ENCODE measurements at places on chromosomes 2 and 18.

DNA sequence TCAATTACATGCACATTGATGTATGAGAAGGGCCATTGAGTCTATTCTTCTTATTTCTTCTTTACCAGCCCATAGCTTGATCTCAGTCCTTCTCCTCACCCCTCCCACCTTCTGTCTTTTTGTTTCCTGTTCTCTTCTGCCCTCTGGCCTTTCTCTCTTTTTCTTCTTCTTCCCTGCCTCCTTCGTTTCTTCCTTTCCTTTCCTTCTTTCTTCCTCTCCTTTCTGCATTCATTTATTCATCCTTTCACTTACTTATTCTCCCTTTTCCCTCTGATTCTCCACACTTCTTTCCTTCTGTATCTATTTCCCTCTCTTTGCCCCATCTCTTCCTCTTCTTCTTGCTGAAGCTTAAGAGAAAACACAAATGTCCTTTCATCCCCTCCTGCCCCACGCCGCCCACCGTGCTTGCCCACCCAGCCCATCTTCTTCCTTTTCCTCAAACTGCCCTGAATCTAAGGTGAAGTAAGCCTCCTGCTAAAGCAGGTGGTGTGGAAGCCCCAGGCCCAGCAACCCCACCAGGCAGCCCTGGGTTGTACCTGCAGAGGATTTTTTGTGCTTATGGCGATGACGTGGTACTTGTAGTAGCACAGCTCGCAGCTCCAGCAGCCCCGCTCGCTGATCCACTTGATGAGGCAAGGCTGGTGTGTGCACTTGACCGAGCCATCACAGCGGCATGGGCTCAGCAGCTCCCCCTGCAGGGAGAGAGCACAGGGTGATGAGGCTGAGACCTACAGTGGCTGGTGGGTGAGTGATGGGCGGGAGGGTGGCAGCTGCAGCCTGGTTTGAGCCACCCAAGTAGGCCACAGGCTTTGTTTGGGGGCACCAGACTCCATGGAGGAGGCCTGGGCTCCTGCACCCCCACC lies 89.0 kb downstream of the MARCHF4 start:
- DNase-seq: peak; percentile 69

DNA sequence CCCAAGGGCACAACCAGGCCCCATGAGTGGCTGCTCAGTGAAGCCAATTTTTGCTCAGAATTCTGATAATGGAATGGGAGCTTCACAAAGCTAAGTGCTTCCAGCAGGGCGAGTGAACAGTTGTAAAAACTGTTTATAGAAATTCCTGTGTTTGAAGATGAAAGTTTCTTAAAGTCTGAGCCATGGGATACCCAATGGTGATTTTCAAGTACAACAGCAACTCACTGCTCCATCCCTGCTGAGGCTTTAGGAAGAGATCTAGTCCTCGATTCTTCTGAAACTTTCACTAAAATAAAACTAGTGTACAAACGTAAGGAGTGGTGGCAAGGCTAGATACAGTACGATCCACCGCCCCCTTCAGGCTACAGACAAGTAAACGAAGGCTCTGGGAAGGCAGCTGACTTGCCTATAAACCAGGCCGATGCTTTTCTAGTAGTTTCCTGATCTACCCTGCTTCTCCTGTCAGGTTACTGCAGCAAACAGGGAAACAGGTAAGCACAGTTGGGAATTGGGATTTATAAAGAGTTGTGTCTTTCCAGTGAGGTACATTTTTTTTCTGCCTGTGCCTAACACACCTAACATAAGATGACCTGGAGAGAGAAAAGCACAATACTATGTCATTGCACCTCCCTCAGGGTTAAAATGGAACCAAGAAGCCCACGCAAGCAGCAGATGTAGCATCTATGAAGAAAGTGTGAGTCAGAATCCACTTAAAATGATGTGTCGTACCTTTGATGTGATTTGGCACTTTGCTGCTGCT lies 108.7 kb downstream of the UXS1 start:
- peak; percentile 50 for DNase-seq

GRCh38 chr2:168611896-168612650 lies 156.0 kb downstream of the CERS6 start:
- DNase-seq: no peak

DNA sequence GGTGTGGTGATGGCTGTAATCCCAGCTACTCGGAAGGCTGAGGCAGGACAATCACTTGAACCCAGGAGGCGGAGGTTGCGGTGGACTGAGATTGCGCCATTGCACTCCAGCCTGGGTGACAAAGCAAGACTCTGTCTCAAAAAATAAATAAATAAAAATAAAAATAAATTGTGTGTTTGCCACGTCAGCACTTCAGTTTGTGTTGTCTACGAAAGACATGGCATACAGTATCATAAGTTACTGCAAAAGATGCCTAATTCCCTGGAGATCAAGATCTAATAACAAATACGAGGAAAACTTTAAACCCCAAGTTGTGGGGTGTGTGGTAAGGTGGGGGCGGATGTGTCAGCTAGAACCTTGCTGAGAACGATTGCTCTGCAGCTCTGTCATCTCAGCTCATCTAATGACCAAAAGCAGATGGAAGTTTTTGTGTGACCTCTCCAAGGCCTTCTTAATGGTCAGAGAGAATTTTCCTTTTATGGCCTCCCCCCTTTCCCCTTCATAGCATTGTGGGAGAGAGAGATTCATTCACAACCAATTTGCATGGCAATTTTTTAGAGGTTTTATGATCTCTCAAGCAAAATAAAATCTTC lies 11.3 kb downstream of the NPAS2 start:
- DNase-seq: no peak

DNA sequence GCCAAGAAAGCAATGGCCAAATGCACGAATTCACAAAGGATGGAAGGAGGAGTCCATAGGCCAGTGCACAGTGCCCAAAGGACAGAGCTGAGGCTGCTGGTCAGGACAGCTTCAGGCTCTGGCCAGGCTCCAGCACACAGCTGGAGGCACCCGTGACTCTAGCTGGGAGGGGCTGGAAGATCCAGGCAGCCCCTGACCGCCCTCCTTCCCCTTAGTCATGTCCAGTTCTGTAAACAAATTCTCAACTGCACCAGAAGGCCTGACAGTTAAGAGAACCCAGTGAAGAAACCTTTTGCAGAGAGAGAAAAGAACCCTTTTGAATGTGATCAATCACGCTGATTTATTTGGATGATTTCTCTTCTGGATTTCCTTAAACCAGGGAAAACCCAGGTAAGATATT lies 7.7 kb upstream of the YWHAQ start:
- DNase-seq: no peak

GRCh38 chr2:240189686-240190085 lies 49.2 kb upstream of the OTOS start:
- DNase-seq: no peak
